ENCODE measurements at places on chromosomes 1 and 21. TPM values are rescaled to one million over a fixed set of nuclear protein-coding genes. Genes with fewer than 3 reads are reported as not detected.

GRCh38 chr1:160979286-160979685, 24.7 kb upstream of the ITLN2 start:
- DNase-seq: no peak

DNA sequence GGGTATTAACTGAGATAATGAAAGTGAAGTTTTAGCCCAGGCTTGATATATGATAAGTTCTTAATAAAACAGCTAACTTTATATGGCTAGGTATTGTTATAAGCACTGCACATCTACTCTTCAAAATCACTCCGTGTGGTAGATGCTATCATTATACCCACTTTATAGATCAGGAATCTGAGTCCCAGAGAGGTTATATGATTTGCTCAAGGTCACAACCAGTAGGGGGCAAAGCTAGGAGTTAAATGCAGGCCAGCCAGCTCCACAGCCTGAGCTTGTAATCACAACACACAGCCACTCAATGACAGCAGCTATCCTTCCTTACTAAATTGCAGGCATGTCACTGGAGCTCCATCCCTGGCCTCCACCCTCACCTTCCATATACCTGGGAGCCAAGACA, 115.8 kb downstream of the CAPN8 start:
- DNase-seq: no peak

- no peak for DNase-seq
Observed at GRCh38 chr1:39615086-39615673, 24.3 kb downstream of the HEYL start.

DNA sequence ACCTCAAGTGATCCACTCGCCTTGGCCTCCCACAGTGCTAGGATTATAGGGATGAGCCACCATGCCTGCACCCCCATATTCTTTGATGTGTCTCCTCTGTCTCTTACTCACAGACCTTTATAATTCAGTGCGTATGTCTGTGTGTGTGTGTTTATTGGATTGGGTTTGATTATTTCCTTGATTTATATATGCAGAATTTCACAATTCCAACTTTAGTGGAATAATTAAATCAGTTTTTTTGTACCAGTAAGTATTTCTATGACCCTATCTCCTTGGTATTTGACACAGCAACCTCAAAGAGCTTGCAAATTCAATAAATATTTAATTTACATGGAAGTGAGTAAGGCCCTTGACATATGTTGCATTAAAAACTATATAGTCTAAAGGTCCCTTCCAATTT, 333.9 kb upstream of the ADAMTS5 start:
- no peak for DNase-seq

DNA sequence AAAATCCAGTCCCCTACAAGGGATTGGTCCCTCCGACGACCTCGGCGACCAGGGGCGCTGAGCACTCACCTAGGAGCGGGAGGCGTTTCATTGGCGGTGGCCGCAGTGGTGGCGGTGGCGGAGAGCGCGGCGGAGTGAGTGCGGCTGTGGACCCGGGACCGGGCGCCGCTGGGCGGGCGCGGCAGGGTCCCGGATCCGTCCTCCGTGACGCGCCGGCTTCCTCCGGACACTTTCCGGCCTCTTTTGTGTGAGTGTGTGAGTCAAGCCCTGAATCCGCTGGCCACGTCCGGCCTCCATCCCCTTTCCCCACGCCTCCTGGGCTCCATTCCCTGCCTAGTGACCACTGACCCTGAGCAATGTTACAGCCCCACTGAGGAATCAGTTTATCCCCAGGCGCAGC, at the start of gene ADGRL4:
Gene ADGRL4 (minus strand): TSS at position 167 of the 400 bp plus-strand sequence. CDS start 76 bp downstream, at position 91.
- peak; percentile 1 for DNase-seq

GRCh38 chr1:106768501-106768900, 288.0 kb upstream of the PRMT6 start:
- DNase-seq: no peak

GRCh38 chr21:32207406-32207716, 71.5 kb downstream of the MIS18A start:
- no peak for DNase-seq

- no peak for DNase-seq
Observed at GRCh38 chr1:175174309-175175102, 18.1 kb downstream of the KIAA0040 start.

GRCh38 chr1:36652011-36652410, 169.3 kb upstream of the CSF3R start:
- no peak for DNase-seq

GRCh38 chr1:111596499-111596898, 23.1 kb upstream of the RAP1A start:
- DNase-seq: no peak

GRCh38 chr1:35850051-35850450, 33.0 kb upstream of the AGO1 start:
- no peak for DNase-seq

DNA sequence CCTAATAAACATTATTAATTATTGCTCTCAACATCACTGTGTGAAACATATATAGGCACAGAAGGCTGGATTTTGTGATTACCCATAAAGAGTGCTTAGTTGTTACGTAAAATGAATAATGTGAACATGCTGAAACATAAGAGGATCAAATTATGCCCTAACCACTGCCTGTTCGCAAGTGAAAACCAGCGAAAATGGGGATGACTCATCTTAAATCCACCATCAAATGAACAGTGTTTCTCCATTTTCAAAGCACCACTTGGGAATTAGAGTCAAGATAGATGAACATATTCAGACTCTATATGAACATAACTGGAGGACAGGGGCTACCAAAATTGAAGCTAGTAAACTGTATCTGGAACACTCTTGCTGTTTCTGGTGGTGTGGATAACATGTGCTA, 386.2 kb downstream of the HHIPL2 start:
- no peak for DNase-seq

DNA sequence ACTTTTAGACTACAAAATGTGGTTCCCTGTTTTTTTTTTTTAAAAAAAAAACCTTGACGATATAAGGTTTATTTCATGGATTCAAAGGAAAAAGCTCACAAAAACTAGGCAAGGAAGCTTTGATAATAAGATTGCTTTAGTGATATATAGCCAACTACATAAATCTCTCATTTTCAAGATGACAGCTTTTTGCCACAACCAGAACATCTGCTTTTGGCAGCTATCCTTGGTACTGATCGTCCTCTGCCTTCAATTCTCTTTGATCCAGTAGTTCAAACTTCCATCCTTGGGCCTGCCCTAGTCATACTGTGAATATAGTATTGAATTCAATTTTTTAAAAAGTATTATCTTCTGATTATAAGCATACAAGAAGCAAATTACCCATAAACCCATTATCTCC, 72.9 kb upstream of the CD53 start:
- DNase-seq: no peak

DNA sequence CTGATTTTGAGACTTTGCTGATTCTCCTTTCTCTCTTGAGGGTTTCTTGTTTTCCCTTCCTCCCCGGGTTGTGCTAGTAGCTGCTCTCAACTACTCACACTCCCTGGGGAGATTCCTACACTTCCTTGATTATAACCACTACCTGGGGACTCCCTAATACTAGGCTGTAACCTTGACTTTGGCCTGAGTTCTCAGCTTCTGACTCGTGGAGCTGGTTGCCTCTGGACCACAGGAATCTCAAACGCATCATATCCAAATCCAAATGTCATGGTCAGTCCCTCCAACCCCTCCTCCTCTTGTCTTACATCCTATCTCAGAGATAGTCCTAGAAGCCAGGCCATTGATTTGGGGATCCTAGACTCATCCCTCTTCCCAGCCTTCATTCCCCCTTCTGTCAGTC, 12.0 kb downstream of the MOV10 start:
- no peak for DNase-seq

GRCh38 chr1:155200920-155201319, 6.8 kb downstream of the THBS3 start:
- no peak for DNase-seq

GRCh38 chr1:183806675-183807074, 1.8 kb downstream of the RGL1 start:
- DNase-seq: no peak

DNA sequence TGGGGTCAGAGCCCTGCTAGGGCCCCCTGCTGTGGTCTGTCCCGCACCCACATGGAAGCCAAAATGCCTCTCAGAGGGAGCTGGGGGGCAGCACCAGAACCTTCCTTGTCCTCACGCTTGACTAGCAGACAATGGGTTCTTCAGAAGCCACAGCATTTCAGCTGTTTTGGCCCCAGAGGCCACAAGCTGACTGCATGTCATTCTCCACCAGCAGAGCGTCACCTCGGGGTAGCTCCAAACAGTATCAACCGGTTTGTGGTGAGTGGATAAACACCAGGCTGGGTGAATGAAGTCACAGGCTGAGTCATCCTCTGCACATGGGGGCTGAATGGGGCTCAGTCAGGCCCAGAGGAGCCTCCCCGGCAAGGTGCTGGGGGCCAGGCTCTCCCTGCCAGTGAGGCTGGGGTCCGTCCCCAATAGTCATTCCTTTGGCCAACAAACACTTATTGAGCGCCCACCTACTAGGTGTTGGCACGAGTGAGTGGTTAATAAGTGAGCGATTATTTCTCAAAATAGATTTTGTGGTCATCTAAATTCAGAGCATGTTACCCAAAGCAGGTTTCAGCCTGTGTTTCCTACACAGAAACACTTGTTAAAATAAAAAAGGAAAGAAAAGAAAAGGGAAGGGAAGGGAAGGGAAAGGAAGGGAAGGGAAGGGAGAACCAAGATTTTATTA, 9.1 kb downstream of the OLIG1 start:
- DNase-seq: no peak

- no peak for DNase-seq
Observed at GRCh38 chr1:240705579-240705978, 93.6 kb upstream of the GREM2 start.

GRCh38 chr1:227947386-227947675, 401 bp downstream of the WNT9A start:
- peak; percentile 49 for DNase-seq

- DNase-seq: no peak
Observed at GRCh38 chr1:10726355-10726754, 70.1 kb downstream of the CASZ1 start.

DNA sequence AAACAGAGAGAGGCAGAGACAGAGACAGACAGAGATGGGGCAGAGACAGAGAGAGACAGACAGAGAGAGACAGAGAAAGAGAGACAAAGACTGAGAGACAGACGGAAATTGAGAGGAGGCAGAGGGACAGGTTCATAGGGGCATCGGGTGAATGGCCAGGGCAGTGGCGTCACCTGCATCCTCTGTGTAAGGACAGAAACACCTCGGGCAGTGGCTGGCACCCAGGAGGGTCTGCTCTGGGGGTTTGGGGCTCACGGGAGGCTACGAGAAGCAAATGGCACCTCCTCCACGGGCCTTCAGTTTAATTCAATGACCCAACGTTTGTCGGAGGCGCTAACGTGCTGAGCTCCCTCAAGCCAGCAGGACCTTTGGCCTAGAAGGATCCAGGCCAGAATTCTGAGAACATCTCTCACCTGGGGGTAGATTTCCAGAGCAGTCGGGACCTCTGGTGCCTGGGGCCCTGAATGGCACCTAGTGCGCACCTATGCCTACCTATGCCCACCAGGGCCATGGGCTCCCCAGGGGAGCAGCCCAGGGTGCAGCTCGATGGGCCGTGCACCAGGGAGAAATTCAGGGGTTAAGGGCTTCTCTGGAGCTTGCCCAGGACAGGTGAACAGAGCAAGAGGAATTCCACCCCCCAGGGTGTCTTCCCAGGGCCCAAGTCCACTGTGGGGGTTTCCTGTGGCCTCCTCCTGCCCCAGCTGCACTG, 20.6 kb upstream of the PTTG1IP start:
- no peak for DNase-seq

- DNase-seq: no peak
Observed at GRCh38 chr21:29256126-29256910, 42.4 kb upstream of the BACH1 start.

DNA sequence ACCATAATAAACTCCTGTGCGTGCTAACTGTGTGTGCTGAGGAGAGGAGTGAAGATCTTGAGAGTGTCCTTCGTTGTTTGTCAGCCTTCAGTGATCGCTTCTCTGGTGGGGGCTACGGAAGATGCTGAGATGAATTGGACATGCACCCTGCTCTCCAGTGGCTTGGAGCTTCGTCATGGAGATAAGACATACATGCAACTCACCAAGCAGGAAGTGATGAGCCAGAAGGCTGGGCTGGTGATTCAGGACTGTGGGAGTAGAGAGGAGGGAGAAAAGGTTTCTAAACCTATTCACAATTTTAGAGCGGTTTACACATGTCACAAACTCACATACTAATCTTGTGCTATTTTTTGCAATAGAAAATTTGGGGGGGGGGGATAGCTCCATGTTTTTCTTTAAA, 128.9 kb upstream of the ADAR start:
- no peak for DNase-seq

GRCh38 chr1:109367626-109368025, 30.1 kb downstream of the SORT1 start:
- DNase-seq: no peak

DNA sequence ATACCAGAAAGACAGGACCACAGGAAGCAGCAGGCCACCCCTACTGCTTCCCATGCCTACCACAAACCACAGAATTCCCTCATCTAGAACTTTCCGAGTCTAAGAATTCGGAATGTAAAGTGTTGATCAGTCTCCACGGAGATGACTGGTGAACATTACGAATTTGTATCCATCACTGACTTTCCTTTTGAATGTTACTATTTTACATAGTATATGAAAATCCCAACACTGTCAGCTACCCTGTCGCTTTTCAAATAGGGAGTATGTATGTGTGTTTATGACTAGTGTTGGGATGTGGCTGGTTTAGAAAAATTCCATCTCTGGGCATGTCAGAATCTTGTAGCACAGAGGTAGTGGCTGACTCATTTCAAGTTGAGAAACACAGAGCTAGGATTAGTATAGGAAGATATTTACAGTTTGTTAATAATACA, 118.2 kb downstream of the COQ8A start:
- no peak for DNase-seq

DNA sequence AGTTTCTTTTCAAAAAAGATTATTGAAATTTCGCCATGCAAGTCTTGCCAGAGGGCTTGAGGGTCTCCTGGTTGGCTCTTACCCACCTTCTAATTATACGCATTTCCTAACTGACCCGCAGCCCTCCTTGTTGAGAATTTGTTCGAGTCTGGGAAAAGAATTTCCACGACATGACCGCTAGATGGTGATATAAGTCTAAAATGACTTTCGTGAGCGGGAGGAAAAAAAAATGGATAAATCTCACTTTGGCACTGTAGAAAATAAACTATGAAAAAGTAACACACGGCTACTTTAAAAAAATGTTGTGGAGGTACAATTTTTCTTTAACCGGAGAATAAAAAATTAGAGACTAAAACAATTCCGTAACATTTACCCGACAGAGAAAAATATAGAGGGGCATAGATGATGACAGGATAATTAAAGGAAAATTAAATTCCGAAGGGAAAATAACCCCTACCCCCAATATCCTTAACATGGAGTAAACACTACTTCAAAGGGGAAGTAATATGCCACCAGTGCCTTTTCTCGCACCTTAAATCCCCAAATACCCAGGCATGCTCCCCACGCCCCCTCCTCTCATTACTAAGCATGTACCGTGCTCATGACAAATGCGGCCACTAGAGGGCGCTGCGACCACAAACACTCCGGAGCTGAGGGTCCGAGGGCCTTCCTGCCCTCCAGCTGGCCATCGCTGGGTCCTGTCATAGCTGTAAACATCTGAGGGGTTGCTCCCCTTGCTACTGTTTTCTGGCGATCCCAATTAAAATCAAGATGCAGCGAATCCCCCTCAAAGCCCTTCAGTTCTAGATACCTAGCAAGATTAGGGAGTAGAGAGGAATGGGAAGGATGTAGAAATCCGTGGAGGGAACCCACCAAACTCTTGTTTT, 266.9 kb downstream of the ASTN1 start:
- peak; percentile 59 for DNase-seq

Gene AKNAD1
- 0.60 TPM for total RNA-seq

Gene KRTAP11-1
- not detected for total RNA-seq

Gene OR2L8
- not detected for total RNA-seq

Gene STUM
- 18.4 TPM for total RNA-seq

Gene SLAMF7
- 10.1 TPM for total RNA-seq

Gene TAS1R1
- total RNA-seq: 0.13 TPM

Gene KRTAP19-1
- total RNA-seq: not detected

Gene SPAG17
- not detected for total RNA-seq

Gene LCE1A
- not detected for total RNA-seq

Gene KDF1
- total RNA-seq: 27.0 TPM

Data from mucosa of descending colon (tissue), 3 donors.